ENCODE measurements at places on chromosomes 5 and 9.

GRCh38 chr9:131960851-131961495 lies 118.7 kb downstream of the MED27 start:
- DNase-seq = no peak

DNA sequence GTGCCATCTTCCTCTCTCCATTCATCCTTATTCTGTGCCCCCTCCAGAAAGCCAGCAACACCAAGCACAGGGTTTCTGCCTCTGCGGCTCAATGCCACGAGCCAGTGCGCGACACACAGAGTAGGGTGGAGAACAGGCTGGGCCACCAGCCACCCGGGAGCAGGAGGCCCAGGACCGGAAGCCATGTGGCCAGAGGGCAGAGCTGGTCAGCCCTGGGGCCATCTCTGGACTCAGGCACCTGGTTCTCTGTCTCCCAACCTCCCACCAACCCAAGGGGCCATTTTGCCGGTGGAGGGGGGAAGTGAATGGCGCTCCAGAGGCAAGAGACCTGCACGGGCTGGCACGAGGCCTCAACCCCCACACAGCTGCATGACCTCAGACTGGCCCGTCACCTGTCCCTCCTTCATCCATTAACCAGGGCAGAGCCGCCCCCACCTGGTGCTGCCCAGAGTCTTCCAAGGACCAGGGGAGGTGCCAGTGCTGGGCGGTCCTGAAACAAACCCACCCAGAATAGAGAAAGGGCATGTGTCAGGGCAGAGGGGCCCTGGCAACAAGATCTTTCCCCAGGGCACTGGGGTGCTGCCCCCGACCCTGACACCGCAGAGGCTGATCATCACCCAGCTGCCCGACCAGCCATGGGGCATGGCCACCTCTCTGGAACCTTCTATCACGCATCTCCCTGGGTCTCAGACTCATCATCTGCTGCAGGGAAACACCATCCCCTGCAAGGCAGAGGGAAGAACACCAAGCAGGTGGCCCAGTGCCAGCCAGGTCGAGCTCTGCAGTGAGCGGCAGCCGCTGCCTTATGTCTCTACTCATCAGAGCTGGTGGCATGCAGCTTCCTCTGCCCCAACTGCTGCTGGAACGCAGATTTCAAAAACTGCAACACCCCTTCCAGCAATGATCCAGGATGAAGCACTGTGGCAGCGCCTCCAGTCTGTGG lies 11.9 kb downstream of the VAV2 start:
- no peak for DNase-seq

DNA sequence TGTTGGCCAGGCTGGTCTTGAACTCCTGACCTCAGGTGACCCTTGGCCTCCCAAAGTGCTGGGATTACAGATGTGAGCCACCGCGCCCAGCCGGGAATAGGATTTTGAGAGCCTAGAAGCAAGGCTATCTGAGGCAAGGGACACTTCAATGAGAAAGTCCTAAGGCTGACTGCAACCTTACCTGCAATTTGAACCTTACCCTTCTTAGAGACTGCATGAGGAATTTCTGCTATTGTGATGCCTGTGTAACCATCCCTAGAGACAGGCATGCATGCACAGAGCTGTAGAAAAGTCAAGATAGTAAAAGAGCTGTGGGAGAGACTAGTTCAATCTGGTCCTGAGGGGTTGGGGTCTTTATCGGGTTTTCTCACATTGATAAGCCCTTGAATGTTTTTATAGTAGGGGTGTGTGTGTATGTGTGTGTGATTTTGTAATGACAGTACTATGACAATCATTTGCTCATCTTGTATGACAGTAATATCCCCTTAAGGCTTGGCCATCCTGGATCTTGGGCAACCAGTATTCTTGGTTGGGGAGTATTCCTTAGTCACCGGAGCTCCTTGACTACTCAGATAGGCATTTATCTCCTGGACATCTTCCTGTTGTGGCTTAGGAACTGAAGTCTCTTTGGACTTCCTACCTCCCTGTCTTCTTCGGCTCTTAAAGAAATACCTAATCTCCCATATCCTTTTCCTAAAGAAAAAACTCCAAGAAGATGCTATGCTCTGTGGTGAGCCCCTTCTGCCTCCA lies 11.2 kb downstream of the DNAJB5 start:
- no peak for DNase-seq

DNA sequence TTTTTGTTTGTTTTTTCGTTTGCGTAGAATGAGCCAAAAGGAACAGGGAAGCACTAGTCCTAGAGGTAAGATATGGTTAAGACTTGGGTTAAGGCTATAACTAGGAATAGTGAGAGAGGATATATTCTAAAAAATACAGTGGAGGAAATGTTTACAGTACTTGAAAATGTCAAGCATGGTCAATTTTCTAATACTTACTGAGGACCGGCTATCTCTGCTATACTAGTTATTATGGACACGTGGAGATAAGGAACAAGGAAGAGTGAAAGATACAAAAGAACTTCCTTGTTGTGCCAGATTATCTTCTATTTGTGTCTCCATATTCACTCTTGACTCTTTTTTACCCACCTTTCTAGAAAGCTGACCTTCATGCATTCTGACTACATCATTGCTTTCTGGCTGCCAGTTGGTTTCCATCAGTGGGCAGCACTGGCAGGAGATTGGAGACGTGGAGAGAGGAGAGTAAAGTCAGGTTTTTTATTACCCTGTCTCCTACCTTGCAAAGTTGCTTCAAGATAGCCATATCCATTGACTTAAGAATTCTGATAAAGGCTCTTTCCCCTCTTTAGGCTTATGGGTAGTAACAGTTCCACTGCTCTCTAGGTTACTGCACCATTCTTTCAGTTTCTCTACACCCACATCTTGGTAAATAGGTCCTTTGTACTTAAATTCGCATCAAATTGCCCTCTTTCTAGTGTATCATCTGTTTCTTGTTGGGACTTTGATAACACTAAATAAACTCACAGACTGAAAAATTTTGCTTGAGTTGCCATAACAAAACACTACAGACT lies 9.0 kb upstream of the RFX3 start:
- no peak for DNase-seq

DNA sequence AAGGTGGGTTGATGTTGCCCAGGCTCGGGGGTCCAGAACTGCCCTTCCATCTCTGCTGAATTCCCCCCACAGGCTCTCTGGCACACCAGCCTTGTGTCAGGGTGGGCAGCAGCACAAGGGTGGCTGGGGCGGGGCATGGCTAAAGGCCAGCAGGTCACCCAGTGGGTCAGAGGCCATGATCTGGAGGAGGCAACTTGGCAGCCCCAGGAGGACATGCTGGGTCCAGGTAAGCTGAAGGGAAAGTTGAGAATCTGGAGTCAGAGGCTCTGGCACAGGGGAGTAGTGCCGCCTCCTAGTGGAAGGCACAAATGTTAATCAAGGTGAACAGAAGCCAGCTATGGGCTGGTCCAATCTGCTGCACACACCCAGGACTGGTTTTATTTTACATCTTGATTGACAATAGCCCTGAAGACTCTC lies 6.2 kb downstream of the TMEM8B start:
- DNase-seq = no peak

DNA sequence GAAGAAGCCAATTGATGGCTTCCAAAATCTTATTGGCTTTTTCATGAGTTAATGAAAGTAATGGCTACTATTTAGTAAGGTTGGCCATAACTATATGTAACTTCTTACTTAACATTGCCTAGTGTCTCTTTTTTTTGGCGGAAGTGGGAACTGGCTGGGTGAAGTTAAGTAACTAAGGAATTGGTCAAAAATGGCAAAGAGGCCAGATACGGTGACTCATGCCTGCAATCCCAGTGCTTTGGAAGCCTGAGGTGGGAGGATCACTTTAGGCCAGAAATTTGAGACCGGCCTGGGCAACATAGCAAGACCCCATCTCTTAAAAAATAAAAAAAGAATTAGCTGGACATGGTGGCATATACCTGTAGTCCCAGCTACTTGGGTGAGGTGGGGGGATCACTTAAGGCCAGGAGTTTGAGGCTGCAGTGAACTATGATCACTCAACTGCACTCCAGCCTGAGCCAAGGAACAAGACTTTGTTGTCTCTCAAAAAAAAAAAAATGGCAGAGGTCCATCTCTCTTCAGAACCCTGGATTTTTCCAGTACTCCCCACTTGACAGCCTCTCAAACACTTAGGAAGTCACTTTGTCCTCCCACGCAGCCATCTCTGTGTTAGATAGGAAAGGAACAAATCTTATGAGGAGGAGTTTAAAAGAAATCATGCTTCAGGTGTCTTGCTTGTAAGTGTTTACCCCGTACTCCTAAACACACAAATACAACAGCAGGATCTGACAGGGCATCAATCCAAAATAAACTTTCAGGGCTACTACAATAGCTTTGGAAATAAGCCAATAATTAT lies 75.7 kb downstream of the TEK start:
- DNase-seq = no peak

- DNase-seq = no peak
Measured at GRCh38 chr5:153891394-153891793, 147.3 kb downstream of the FAM114A2 start.

- DNase-seq = no peak
Measured at GRCh38 chr9:32672469-32672868, 37.0 kb upstream of the TAF1L start.

- no peak for DNase-seq
Measured at GRCh38 chr9:110343551-110343950, 5.9 kb upstream of the TXNDC8 start.

- no peak for DNase-seq
Measured at GRCh38 chr9:20319241-20319640, 303.1 kb downstream of the MLLT3 start.

- no peak for DNase-seq
Measured at GRCh38 chr5:159017786-159018185, 81.9 kb downstream of the EBF1 start.

- no peak for DNase-seq
Measured at GRCh38 chr5:58407042-58407719, 52.7 kb downstream of the PLK2 start.

DNA sequence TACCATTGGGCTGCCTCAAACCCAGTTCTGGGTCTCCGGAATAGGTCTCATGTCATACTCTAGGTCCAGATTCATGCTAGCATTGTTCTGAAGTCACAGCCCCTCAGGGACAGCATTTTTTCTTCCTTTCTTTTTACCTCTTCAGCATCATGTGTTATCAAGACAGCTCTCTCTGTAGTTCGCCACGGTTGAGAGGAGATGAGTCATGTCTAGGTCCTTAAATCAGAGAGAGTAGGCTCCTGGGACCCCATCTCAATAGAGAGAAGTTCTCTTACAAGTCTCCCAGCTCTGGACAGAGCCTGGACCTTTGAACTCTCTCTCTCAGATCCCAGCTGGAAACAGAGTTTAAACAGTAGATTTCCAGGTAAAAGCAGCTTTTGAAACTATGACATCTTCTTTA lies 332.4 kb upstream of the CD180 start:
- no peak for DNase-seq

DNA sequence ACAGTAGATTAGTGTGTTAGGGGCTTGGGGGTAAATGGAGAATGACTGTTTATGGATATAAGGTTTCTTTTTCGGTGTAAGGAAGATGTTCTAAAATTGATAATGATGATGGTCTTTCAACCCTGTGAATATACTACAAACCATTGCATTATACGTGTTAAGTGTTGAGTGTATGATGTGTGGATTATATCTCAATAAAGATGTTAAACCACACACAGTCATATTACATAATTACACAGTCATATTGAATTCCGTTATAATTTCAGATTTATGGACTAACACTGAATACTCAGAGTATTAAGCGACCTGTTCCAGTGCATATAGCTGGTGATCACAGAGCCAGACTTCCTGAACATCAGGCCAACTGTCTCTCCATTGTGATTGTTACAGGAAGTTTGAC lies 68.1 kb downstream of the F2RL2 start:
- no peak for DNase-seq

GRCh38 chr5:169051351-169051750 lies 249.6 kb downstream of the SLIT3 start:
- no peak for DNase-seq

Measured in stimulated activated CD8-positive, alpha-beta memory T cell treated with anti-CD3 and anti-CD28 coated beads, Interleukin-2, amount 100 ng/mL, for 48 hours (primary cell).